ENCODE measurements at places on chromosomes 13 and 19.

DNA sequence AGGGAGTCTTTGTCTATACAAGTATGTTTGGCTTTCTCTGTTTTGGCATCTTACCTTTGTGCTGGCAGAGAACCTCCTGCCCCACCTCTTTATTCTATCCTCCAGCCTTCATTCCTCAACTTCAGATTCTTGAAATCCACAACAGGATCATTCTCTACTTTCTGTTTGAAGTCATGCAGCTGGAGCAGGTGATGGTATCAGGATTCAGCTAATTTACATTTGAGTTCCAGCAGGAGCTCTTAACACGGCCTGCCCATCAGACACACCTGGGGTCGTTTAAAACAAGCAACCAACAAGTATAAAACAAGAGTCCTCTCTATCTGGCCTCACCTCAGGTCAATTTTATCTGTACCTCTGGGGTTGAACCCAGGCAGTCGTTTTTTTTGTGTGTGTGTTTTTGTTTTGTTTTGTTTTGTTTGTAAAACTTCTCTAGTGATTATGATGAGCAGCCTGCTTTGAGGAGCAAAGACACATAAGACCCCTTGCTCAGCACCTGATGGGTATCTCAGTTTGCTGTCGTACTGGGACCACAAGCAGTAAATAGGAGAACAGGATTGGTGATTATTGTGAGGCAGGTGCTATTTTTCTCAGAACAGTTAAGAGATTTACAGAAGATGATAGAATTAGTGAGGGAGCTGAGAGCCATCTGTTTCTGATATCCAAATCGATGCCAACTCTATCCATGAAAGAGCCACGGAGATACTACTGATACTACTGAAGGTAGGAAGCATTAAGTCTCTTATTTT is 78.4 kb downstream of the GPC6 start:
- DNase-seq: no peak

GRCh38 chr19:14081797-14082674 is 3.5 kb downstream of the C19orf67 start:
- peak; percentile 31 for DNase-seq

GRCh38 chr13:108360139-108360538 is 90.6 kb downstream of the TNFSF13B start:
- no peak for DNase-seq

DNA sequence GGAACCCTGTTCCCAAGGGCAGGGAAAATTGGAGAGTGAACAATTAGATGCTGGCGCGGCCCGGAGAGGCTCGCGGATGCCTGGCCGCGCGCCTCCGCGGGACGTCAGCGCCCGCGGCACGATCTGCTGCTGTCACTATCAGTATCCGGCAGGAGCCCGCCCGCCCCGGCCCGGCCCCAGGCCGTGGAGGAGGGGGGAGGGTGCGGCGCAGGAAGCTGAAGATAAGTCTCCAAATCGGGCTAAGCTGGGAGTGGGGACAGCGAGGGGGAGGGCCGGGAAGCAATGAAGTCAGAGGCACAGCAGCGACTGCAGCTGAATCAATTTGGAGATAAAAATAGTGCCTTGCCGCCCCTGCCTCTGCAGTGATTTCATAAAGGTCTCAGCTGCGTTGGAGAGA is 441.5 kb upstream of the KLF12 start:
- DNase-seq: peak; percentile 16

DNA sequence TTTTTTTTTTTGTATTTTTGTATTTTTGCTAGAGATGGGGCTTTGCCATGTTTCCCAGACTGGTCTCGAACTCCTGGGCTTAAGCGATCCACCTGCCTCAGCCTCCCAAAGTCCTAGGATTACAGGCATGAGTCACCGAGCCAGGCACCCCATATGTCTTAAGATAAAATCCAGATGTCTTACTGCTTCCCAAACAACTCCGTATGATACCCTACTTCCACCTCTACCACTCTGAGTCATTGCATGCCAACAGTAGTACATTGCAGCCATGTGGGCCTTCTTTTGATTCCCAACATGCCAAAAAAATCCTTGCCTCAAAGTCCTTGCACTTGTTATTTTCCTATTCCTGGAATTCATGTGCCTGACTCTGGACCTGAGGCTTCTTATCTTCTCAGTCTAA is 799.2 kb downstream of the GPC5 start:
- DNase-seq: no peak

DNA sequence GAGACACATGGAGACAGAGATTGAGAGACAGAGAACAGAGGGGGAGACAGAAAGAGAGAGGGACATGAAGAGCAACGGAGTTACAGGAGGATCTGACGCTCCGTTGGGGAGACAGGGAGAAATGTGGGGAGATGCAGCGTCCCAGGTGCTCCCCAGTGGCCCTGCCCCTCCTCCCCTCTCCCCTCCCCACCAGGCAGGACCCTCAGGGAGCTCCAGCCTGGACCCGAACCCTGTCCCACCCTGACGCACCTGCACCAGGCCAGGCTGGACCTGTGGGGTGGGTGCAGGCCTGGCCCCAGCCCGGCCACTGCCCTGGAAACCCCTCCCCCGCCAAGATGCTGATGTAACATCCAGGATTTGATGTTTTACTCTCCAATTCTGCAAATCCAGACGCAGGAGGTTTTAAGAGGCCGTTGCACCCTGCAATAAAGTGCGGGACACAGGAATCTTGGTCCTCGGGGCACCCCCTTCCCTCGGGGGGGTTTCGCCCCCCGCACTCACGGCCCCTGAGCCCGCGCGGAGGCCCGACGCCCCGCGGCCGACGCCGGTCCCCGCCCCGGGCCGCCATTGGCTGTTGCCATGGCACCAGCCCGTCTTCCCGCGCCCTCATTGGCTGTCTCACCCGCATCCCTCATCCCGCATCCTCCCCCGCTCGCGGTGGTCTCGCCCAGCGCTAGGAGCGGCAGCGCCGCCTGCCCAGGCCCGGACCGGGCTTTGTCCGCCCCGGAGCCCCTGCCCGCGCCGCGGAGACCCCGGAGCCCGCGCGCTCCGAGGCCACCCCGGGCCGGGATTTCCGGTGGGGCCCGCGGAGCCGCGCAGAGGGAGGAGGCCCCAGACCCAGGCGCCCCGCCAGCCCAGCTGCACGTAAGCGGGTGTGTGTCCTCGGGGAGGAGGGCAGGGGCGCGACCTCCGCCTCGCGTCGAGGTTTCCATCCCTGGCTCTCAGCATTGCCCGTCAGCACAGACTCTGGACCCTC is at the start of gene APC2:
Gene APC2, plus strand, starts transcription at position 655 of the 976 bp plus-strand sequence. CDS start 2,881 bp downstream, outside the sequence.
- no peak for DNase-seq

DNA sequence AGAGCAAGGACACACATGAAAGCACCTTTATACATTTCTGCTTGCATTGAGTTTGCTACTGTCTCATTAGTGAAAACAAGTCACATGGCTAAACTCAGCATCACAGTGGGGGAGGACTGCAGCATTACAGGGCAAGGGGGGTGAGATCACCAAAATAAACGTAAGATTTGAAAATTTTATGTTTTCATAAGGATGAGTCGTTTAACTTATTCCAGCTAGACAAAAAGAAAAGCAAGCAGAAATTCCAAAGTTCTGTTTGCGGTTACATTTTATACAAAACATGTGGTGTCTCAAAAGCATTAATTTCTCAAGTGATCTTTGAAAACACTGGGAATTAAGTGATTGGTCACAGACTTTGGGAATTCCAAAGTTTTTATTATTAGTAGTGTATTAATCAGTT is 261.4 kb upstream of the RXFP2 start:
- no peak for DNase-seq

GRCh38 chr19:29576046-29576606 is 30.0 kb upstream of the POP4 start:
- DNase-seq: no peak

GRCh38 chr19:35529241-35530218 is 1.4 kb upstream of the SBSN start:
- no peak for DNase-seq

DNA sequence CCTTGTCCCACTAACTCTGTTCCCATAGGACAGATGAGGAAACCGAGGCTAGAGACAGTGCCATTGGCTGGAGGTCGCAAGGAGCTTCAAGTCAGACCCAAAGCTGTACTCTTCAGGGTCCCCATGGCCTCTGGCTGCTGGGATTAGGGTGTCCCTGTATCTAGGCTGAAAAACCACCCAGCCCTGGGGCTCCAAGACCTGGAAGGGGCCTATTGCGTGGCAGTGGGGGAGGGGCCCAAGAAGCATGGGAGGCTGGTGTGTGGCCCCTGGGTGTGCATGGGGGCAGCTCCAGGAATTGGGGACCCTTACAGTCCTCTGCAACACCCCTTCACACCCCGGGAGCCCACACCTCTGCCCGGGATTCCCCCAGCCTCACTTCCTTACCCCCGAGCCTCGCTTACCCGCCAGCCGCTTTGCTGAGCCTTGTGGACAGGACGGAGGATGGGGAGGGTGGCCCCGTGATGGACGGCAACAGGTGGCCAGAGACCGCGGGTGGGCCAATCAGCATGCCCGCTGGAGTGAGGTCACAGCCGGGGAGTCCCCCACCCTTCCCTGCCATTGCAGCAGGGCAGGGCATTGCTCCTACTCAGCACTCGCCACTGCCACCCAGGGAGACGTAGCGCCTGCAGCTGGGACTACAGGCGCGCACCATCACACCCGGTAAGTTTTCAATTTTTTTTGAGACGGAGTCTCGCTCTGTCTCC is at the start of gene JSRP1:
Gene JSRP1, minus strand, starts transcription at position 436 of the 704 bp plus-strand sequence. CDS start 1,103 bp downstream, outside the sequence.
- DNase-seq: no peak

DNA sequence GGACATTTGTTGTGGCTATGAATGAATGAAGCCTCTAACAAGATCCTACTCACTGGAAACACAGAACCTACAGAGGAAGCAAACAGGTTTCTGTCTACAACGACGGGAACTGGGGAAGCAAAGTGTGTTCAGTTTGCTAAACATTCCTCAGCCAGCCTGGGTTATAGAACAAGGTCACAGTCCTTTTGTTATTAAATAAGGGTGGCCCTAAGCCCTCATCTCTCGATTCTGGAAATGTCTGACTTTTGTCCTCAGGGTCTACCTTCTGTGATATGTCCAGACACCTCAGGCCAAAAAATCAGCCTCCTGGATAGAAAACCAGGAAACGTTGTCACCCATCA is 64.6 kb upstream of the ARHGEF7 start:
- no peak for DNase-seq

DNA sequence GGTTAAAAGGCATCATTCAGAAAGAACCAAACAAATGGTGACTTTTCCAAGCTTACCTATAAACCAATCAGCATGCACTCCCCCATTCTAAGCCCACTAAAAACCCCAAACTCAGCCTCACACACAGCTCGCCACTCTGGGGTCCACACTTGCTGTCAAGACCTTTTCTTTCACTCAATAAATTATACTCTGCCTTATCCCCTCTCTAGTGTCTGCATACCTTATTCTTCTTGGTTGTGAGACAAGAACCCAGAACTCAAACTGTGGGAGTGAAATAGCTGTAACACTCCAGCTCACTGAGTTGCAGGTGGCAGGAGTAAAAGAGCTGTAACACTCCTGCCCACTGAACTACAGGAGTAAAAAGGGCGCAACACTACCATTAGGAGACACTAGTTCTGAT is 559.0 kb downstream of the TBC1D4 start:
- DNase-seq: no peak

DNA sequence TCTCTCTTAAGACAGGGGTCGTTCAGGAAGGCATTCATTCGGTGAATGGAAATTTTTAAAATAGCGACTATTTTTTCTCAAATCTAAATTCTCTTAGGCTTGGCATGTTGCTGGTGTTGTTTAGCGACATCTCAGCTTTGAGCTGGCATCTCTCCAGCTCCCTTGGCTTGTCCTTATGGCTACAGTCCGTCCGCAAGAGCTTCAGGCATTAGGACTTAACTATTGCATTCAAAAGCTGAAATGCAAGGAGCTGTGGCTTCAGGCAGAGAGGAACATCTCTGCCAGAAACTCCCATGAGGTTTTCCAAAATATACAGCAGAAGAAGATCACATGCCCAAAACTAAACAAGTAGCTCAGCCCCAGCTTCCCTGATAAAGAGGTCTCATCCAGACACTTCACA is 578.5 kb downstream of the EFNB2 start:
- DNase-seq: no peak

GRCh38 chr19:43672061-43672679 is 2.2 kb upstream of the PLAUR start:
- no peak for DNase-seq

DNA sequence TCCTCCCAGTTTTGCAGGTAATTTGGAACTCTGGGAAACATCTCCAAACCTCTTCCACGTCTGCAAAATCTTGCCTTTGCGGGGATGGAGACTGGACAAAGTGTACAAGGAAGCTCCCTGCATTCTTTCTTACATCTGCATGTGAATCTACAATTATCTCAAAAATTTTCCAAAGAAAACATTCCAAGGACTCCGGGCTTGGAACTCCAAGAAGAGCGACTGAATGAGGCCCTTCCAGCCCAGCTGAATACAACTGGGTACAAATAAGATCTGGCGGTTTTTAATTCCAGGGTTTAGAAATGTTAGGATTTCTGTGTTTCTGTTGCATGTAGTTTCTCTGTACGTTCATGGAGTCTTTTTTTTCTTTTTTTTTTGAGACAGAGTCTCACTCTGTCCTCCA is 28.5 kb downstream of the EXOC3L2 start:
- DNase-seq: no peak

DNA sequence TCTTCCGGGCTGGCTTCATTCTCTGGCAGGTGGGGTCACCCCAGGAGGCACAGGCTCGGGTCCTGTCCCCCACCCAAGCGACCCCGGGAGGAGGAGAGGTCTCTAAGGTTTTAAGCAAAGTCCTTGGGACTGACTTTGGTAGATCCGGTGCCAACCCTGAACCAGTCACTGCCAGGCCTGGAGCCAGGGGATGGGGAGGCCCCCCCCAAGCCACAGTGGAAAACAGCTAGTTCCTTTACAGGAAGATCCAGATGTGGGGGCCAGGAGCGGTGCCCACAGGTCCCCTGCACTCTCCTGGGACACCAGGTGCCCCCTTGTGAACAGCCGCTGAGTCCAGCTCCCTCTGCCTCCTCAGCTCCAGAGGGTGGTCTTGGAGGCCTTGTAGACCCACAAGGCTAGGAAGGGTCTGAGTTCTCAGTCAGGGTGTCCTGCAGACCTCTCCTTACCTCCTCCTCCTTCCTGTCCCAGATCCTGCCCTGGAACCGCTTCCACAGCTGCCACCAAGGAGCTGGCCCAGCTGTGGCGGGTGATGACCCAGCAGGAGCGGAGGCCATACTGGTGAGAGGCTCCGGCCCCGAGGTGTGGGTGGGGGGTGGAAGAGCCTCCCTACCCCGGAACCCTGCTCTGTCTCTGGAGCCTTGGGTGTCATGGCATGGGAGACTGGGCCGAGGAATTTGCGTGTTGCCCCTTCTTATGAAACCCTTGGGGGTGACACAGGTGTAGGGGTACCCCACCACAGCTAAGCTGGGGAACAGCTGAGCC is 6.0 kb downstream of the SIX5 start:
- no peak for DNase-seq
